ENCODE measurements at places on chromosomes 2 and 18. TPM values are rescaled to one million over a fixed set of nuclear protein-coding genes. Genes with fewer than 3 reads are reported as not detected.

Gene MOCOS
- total RNA-seq = 6.5 TPM

DNA sequence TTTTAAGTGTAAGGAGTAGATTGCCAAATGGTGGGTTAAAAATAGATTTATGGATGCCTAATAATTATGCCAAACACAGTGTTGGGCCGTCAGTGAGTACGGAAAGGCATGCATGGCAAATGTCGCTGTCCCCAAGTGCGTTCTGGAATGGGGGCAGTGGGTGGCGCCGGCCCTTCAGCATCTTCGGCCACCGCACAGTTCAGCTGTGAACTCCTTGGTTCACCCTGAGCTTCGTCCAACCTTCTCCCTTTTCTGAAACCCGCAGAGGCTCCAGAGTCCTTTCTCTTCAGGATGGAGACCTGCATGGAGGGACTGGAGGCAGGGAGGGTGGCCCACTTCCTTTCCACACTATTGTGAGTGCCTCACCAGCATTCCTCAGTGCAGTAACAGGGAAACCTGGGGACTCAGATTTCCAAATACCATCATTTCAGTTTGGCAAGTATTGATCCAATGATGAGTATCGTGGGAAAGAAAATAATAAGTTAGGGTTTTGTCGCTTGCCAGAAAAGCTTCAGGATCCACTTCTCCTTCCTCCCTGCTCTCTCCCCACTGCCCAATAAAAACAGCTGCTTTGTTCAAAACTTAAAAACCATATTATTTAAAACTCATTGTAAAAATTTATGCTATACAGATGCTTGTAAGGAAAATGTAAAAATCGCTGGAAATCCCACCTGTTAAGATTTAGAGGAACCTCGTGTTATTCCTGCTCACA is 74.6 kb upstream of the TXNDC2 start:
- H3K4me3 ChIP-seq = no peak overlapping the region
- no peak overlapping the region for H3K27ac ChIP-seq
- H3K4me1 ChIP-seq = peaks cover 14% of the 10 kb centered on the region
- no peaks in the 10 kb centered on the region for H3K27me3 ChIP-seq
- DNase-seq = no peak
- no peaks in the 10 kb centered on the region for H3K36me3 ChIP-seq

DNA sequence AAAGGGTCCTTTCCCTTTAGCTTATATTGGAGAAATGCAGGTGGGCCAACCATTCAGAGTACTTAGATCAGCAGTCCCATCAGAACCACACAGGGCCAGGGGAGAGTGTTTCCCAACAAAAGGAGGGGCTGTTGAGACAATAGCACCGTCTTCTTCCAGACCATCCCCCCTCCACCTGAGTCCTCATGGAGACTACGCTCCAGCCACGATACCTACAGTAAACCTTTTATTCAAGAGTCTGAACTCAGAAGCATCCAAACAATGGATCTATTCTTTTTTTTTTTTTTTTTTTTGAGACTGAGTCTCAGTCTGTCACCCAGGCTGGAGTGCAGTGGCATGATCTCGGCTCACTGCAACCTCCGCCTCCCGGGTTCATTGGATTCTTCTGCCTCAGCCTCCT is 25.7 kb upstream of the ZNF532 start:
- DNase-seq = no peak
- H3K27ac ChIP-seq = no peak overlapping the region
- no peaks in the 10 kb centered on the region for H3K4me1 ChIP-seq
- H3K4me3 ChIP-seq = no peak overlapping the region

DNA sequence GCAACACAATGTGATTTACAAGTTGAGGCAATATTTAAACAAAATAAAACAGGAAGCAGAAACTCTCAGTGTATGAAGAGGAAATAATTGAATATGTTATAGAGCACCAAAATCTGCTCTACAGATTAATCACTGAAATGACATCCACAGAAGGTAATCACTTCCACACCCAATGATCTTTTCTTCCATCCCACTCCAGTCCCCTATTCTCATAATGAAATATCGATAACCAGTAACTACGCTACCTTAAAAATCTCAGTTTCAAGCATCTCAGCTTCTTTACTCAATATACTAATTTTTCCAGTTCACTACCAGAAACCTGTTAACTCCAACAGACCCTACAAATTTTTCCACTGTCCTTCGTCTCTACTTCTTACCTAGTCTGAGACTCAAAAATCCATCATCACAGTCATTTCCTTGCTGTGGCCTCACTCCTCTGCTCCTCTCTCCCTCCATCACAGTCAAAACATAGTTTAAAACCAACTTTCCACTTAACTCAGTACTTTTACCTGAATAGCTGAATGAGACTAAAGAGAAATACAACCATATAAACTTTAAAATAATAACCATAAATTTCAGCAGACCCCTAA is 67.1 kb downstream of the MEMO1 start:
- no peaks in the 10 kb centered on the region for H3K36me3 ChIP-seq
- 0 out of 2 replicates have a peak, but pooled peaks cover 4% of the 10 kb centered on the region for H3K4me1 ChIP-seq
- H3K27me3 ChIP-seq = peaks cover 1% of the 10 kb centered on the region
- H3K4me3 ChIP-seq = no peak overlapping the region

Gene ZC3H6
- total RNA-seq = 6.9 TPM

Gene SERPINB10
- total RNA-seq = not detected

DNA sequence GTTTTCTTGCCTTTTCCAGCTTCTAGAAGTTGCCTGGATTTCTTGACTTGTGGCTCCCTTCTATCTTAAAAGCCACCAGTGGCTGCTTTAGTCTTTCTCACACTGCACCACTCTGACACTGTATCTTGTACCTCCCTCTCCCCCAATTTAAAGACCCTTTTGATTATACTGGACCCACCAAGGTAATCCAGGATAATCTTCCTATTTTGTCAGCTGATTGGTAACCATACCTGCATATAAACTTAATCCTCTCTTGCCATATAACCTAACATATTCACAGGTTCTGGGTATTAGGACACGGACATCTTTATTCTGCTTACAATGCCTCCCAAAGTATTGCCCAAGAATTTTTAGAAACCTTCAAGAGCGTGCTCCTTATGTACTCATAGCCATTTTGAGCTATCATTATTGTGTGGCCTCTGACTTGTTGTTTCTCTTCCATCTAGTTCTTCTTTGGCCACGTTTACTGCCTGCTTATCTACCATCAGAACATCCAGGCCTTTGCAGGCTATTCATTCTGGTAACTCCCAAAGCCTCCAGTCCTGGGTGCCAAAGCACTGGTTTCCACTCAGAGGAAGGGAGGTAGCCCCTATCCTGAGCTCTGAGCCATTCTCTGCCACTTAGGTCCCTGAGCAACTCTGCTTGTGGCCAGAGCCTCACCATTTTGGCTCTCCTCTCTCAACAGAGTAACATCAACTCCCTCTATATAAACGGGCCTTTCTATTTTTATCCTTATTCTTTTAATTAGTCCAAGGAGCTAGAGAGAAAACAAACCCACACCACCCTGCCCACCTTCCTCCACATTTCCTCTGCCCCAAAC is 70.8 kb downstream of the MYO3B start:
- no peaks in the 10 kb centered on the region for H3K27me3 ChIP-seq
- H3K27ac ChIP-seq = no peak overlapping the region
- DNase-seq = no peak
- H3K4me1 ChIP-seq = no peaks in the 10 kb centered on the region
- H3K4me3 ChIP-seq = no peak overlapping the region
- H3K36me3 ChIP-seq = no peaks in the 10 kb centered on the region

All from H1 (cell line).